GOT3 (cell line): ENCODE measurements at places on chromosomes 7 and 10.

GRCh38 chr7:146982482-146982881 is 865.9 kb downstream of the CNTNAP2 start:
- DNase-seq = no peak

GRCh38 chr10:21523557-21524008 is 1.9 kb downstream of the SKIDA1 start:
- no peak for DNase-seq

DNA sequence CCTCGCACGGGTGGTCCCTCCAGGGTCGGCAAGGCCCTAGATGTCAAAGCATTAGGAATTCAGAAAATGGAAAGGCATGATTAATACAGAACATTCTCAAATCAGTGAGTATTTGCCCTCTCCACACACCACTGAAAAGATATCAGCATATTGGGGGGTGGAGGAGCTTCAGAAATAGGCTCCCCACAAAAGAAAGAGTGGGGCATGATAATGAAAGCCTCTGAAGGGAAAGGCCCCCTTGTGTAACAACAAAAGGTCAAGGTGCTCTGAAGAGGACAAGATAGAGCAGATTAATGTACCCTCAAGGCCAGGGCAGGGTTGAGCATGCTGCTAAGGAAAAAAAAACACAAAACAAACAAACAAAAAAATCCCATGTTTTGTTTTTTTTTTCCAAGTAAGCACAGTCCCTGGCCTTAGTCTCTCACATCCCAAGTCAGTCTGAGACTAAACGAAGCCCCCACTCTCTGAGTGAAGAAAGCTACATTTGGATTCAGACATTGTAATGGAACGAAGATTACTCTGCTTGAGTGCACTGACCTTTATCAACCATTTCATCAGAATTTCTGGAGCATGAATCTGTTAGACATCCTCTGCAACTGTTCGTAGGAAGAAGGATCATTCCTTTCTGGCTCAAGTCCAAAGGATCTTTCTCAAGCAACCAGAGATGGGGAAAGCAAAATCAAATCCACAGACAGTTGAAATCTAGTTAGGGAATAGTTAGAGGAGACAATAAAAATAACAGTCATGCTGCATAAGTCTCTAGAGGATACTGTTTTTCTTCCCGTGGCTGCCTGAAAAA is 27.4 kb upstream of the DGKI start:
- no peak for DNase-seq

DNA sequence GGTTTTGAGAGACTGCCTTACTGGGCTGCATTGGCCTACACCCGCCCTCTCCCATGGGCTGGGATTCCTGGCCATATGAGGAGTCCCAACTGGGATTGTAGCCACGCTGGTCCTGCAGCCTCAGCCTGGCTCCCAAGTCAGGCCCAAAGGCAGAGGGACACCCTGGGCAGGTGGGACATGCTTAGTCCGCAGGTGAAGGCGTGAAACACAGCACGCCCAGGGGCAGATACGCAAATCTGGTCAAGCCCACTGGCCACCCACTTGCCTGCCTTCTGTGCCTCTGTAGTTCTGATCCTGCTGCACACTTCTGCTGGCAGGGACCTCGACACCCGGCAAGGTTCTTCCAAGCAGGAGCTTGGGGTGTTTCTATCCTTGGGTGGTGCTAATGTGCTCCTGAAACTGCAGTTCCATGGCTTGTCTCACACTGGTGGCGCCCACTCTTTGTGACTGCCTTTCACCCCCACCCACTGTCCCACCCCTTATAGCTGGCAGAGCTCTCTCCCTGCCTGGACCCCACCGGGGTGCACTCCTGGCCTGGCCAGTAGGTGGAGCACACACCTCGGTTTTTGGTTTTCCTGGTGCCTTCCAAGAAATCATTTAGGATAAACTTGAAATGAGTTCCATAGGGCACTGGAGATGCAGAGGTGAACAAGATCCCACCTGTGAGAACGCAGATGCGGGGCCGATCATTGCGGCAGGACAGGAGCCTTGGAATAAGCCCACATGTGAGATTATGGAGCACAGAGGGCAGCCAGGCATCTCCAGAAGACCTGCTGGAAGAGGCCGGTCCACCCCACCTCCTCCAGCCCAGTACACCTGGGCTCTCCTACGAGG is 47.9 kb downstream of the MKI67 start:
- no peak for DNase-seq

- no peak for DNase-seq
Observed at GRCh38 chr7:157964016-157964415, 623.6 kb downstream of the PTPRN2 start.

- DNase-seq = no peak
Observed at GRCh38 chr7:28245123-28245878, 64.7 kb upstream of the JAZF1 start.

GRCh38 chr7:20562461-20562860 is 53.0 kb upstream of the ABCB5 start:
- no peak for DNase-seq

DNA sequence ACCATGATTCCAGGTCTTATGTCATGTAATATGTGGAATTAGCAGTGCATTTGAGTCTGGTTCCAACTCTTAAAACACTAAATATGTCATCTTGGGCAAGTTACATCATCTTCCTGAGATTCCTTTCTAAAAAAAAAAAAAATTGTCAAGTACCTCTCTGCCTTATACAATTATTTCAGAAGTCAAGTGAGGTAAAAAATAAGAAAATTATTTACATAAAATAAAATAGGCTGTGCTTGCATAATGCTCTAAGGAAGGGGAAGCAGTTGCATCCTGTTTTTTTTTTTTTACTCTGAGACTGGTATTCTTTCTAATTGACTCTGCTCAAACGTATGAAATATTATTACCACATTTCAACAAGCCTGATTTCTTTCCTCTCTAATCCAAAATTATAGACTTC is 55.1 kb upstream of the SEMA3A start:
- DNase-seq = no peak

DNA sequence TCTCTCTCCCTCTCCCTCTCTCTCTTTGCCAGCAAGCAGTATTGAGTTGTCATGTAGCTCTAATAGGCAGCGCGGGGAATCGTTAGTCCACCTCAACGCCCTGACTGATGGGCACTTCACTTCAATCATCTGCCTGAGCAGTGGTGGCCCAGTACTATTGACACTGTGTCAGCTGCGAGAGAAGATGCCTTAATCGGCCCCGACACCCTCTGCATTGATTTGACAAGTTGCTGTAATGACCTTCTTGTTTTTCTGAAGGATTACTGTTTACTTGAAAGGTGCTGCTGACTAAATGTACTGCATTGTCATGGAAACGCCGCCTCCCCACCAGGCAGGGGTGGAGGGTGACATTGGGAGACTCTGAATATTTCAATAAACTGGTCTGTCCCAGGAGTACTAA is 913.8 kb downstream of the KCNMA1 start:
- no peak for DNase-seq

- no peak for DNase-seq
Observed at GRCh38 chr7:88456490-88456889, 149.8 kb upstream of the STEAP4 start.

DNA sequence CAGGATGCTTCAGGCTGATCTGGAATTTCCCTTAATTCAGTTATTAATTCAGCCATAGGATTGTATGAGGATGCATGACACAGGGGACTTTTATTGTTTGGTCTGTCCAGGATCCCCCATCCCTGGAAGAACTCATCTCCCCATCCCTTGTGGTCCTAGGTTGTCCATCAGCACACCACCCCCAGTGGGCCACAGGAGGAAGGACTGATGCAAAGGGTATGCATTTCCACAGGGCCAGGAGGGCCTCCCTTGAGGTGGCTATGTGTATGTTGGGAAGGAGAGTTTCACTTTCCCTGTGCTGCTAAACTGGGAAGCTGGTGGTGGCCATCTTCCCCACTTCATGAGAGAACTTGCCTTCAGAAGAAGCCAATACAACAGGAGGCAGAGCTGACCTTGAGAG is 44.6 kb upstream of the GRB10 start:
- DNase-seq = no peak

GRCh38 chr10:106076496-106076895 is 1088.0 kb downstream of the SORCS1 start:
- DNase-seq = no peak

DNA sequence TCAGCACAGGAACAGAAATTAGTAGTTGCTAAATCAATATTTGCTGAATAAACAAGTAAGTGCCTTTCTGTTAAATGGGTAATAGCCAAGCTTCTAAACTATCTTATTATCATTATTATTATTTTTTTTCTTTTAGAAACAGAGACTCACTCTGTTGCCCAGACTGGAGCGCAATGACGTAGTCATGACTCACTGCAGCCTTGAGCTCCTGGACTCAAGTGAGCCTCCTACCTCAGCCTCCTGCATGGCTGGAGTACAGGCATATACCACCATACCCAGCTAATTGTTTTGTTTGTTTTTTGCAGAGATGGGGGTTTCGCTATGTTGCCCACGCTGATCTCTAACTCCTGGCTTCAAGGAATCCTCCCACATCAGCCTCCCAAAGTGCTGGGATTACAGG is 12.3 kb upstream of the ELN start:
- no peak for DNase-seq

- no peak for DNase-seq
Observed at GRCh38 chr10:112753961-112754411, 196.1 kb upstream of the TCF7L2 start.

GRCh38 chr7:147586526-147586925 is 1004.0 kb upstream of the C7orf33 start:
- no peak for DNase-seq

- DNase-seq = no peak
Observed at GRCh38 chr10:125011171-125011925, 69.4 kb downstream of the ZRANB1 start.

- no peak for DNase-seq
Observed at GRCh38 chr7:138502023-138502767, 42.1 kb downstream of the TRIM24 start.

DNA sequence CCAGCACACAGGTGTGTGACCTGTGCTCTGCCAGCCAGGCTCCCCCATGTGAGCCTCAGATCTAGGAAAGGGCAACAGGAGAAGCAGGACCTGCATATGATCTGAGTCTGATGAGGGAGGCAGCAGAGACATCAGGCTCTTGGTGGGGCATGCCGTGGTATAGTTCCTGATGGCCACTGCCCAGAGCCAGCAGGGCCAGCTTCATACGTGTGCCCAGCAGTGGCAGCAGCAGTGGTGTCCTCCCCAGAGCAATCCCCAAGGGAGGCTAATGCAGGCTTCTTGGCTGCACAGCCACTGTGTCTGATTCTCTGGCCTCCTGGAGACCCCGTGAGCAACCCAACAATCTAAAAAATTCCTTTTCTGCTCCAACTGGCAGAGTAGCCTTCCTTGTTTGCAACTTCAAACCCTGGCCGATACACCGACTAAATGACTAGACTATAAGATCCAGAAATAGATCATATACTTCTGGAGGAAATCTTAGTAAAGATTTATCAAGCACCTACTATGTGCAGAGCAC is 230.6 kb upstream of the ZMIZ1 start:
- DNase-seq = no peak

DNA sequence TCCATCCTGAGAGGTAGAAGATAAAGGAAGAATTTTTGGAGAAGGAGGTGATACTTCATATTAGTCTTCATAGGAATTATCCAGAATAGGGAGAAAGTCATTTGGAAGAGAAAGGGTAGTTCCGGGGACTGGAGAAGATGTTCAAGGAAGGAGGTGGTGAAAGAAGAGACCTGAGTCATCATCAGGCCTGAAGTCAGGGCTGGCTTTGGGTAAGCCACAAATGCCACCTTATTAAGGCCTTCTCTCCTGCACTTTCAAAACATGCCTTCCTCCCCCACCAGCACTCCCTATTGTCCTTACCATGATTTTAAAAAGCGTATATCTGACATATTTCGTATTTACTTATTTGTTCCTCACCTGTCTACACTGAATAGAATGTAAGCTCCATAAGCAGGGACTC is 112.2 kb upstream of the LRGUK start:
- no peak for DNase-seq

DNA sequence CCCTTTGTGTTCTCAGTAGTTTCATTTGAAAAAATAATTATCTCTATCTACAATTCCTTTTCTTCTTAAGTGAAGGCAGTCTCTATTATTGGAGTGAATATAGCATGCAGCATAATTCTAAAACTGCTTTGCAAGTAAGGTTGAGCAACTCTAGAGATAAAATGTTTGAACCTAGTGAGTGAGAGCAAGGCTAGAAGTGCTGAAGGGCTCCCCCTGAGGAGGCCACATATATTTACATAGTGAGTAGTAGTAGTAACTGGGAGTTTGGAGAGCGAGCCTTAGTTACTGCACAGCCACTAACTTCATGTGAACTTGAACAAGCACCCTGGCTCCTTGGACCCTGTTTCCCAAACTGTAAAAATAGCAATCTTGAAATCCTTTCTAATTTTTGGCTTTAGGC is 141.5 kb upstream of the DKK1 start:
- no peak for DNase-seq

DNA sequence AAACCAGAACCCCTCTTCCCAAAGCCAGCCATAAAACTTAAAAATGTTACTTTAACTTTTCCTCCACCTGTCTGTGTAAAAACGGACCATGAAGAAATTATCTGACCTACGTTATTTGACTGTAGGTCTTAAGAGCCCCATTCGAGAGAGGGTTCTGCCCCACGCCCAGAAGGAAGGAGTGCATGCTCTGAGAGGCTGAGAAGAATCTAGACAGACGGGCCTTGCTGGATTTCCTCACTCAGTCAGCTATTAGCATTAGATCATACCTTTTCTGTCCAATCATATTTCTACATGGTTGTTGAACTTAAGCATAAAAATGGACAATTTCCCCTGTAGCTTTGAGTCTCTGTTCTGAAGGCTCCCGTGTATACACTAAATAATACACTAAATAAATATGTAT is 38.1 kb upstream of the WDR11 start:
- DNase-seq = no peak

- DNase-seq = no peak
Observed at GRCh38 chr10:21265622-21266021, 259.9 kb downstream of the SKIDA1 start.

- no peak for DNase-seq
Observed at GRCh38 chr7:116357781-116358670, 141.5 kb upstream of the CAV2 start.

GRCh38 chr7:55092975-55093373 is 74.2 kb downstream of the EGFR start:
- no peak for DNase-seq

GRCh38 chr7:2261611-2262010 is 19.6 kb downstream of the NUDT1 start:
- DNase-seq = no peak

- DNase-seq = no peak
Observed at GRCh38 chr10:72079356-72079755, 9.0 kb downstream of the SPOCK2 start.

GRCh38 chr10:45308707-45309106 is 6.7 kb downstream of the OR13A1 start:
- no peak for DNase-seq

DNA sequence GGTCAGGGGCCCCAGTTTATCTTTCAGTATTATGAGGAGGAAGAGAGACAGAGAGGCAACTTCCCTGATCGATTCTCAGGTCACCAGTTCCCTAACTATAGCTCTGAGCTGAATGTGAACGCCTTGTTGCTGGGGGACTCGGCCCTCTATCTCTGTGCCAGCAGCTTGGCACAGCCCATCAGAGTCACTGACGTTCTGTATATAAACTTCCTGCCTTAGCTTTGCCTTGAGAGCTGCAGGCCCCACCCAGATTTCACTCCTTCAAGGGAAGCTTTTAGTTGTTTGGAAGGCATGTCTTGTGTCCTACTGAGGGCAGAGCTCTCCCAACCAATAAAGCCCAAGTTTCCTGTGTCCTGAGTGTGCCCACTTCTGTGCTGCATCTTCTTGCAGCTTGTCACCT is 242.5 kb upstream of the PRSS58 start:
- no peak for DNase-seq
